Right lung (tissue), 10 donors: ENCODE measurements at places on chromosomes 12 and 14. TPM values are rescaled to one million over a fixed set of nuclear protein-coding genes. Genes with fewer than 3 reads are reported as not detected.

The SDR9C7 gene
- polyA plus RNA-seq: 0.10 TPM

The TOX4 gene
- polyA plus RNA-seq: 63.4 TPM

The ZCRB1 gene
- polyA plus RNA-seq: 76.9 TPM

The ITPR2 gene
- polyA plus RNA-seq: 7.0 TPM

The RD3L gene
- polyA plus RNA-seq: not detected

The INSM2 gene
- polyA plus RNA-seq: not detected

The OLR1 gene
- polyA plus RNA-seq: 0.54 TPM

The LRTM2 gene
- not detected for polyA plus RNA-seq

The OR6C1 gene
- polyA plus RNA-seq: not detected

The TAS2R46 gene
- 0.26 TPM for polyA plus RNA-seq

The ASCL1 gene
- 2.6 TPM for polyA plus RNA-seq

The ZNF410 gene
- 53.0 TPM for polyA plus RNA-seq

- no peak for DNase-seq
These were observed 161.2 kb downstream of the NTF3 start for GRCh38 chr12:5593086-5593485.

DNA sequence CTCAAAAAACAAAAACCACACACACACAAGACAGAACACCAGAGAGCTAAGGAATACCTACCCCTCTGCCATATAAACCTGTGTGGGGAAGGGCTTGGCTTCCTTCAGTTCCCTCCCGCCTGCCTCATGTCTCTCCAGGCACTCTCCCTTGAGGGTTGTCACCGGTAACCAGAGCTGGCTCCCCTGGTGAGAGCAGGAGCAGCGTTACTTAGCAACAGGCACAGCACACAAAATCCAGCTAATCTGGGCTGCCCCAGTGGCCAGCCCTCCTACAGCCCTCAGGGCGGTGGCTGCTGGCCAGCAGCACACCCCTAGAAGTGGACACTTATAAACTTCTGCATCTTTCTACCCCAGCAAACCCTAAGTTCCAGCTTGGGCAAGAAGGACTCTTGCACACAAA lies 21.6 kb upstream of the NR4A1 start:
- no peak for DNase-seq

- DNase-seq: no peak
These were observed 276.9 kb downstream of the ALG10 start for GRCh38 chr12:34298971-34299801.

GRCh38 chr12:21894792-21895595 lies 46.2 kb downstream of the ABCC9 start:
- no peak for DNase-seq

DNA sequence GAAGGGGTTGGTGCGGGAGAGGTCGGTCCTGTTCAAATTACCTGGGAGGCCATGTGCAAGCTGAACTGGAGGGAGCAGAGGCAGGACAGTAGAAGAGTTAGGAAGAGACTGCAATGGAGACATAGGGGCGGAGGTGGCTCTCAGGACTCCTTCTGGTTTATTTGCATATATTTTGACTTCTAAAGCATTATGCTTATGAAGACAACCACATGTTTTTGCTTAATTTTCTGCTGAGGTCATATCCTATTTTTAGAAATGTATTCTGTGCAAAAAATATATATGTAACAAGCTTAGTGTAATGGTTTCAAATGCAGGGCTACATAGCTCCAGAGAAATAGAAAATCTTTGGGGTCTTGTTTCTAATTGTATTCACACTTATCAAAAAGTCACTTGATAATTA lies 137.0 kb upstream of the MDM1 start:
- DNase-seq: no peak

DNA sequence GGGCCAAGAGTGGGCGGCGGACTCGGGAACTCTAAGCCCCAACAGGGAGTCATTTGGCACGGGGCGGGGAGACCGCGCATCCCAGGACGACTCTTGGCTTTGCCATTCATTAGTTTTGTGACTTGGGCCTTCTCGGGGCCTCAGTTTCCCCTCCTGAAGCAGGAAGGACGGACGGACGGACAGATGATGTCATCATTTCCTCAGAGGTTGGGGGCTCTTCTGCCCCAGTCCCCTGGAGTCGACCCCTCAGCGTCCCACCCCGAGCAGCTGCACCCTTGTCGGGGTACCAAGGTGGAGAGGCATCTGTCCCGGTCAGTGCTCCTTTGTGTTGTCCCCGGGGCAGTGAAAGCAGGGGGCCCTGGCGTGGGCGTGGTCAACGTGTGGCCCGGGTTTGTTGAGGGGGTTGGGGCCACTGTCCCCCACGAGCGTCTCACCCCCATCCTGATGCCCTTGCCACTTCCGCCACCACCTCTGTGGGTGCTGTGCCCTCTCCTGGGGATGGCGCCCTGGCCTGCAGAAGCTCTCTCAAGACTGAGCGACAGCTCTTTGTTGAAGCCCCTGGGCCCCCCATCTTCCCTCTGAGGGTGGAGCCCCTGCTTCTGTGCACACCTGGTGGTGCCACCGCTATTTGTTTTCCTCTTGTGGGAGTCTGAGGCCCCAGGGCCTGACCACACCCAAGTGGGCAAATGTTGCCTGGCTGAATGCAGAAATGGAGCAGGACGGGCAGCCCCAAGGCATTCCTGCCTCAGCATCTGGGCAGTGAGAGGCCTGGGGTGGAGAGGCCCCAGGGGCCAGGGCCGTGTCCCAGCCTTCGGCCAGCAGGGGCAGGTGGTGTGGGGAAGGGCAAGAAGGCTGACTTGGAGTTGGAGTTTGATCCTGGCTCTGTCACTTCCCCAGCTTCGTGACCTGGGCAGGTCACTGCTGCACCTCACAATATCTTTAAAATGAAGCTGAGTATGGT lies 896 bp downstream of the HHIPL1 start:
- no peak for DNase-seq

DNA sequence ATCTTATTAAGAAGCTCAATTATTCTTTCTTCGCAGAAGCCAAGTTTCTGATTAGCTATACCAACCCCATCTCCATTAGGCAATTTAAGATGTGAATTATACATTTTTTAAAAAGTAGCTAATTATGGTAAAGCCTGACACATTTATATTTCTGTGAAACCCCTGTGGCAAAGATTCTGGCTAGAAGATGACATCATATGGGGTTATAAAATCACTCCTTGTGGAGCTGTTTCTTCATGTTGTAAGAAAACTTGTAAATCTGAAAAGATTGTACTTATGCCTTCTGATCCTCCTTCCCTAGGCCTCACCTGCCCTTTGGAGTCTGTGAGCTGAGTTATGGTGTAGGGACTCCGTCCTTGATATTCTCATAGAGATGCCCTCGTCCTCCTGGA lies 78.1 kb downstream of the CHST11 start:
- no peak for DNase-seq

DNA sequence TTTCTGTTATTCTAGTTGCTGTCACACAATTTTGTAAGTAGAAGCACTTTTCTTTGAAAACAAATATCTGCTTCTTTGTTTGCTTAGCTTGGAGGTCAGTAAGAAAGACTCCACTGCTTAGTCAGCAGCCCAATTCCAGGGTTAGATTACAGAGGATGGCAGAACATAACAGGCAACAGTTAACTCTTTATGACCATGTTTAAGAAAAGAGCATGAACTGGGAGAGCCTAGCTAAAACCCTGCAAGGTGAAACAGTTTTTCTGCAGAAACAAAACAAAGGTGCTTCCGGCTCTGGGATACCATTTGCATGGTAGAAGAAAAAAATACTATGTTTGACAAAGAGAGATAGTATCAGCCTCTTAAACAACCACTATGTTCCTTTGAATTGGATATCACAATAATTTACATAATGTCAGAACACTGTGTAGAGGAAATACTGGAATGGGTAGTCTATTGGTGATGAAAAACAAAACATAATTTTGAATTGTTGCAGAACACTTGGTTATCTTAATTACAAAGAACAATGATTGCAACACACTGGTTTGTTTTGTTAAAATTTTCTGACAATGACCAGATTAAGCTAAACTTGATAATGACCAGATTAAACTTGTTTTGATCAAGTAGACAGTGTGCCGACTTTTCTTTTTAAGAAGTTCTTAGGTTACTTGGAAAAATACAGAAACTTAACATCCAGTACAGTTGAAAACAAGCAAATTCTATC lies 22.4 kb upstream of the PPM1H start:
- DNase-seq: peak; percentile 0

- peak; percentile 20 for DNase-seq
These were observed 92.9 kb downstream of the FAR2 start for GRCh38 chr12:29241821-29242591.

- no peak for DNase-seq
These were observed 45.1 kb downstream of the AKAP6 start for GRCh38 chr14:32374155-32374554.

DNA sequence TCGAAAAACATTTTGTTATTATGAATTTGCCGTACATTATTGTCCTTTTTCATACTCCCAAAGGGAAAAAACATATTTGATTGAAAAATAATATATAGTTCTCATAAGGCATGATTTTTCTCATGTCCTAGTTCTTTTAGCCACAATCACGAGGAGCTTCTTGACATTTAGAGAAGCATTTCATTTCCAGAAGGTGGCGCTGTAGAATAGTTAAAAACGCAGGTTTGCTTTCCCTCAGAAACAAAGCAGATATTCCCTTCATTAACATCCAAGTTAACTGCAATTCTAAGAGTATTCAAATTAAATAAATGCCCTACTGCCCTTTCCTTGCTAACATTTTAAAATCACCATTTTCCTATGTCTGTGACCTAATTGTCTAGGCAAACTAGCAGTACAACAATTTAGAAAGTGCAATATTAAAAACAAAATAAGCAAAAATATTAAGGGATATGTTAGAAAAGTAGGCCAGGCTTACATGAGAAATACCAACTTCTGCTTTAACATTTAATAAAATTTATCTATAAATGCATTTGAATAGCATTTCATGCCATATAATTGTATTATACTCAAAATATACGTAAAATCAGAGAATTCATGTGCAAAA lies 10.9 kb upstream of the PIK3C2G start:
- DNase-seq: peak; percentile 54

- DNase-seq: no peak
These were observed 216.3 kb downstream of the C12orf42 start for GRCh38 chr12:103279444-103279843.

- no peak for DNase-seq
These were observed 131.8 kb upstream of the USP15 start for GRCh38 chr12:62128175-62128975.

GRCh38 chr14:61417883-61418455 lies 96.6 kb downstream of the PRKCH start:
- DNase-seq: no peak

DNA sequence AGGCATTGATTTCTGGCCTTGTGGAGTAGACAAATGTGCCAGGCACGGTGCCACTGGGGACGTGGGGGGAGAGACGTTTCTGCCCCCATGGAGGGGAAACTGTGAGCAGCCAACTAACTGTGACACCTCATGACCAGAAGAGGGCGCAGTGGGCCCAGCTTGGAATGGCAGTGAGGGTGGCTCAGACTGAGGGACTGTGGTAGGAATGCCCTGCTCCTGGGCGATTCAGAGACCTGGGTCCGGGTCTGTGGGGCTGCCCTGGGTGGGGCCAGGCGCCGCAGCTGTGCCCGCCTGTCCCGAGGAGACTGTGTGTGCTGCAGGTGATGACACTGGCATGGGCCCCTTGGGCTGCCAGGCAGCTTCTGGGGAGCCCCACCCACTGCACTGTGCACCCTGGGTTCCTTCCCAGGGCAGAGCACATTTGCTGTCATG lies 60.6 kb downstream of the SLC25A47 start:
- no peak for DNase-seq

DNA sequence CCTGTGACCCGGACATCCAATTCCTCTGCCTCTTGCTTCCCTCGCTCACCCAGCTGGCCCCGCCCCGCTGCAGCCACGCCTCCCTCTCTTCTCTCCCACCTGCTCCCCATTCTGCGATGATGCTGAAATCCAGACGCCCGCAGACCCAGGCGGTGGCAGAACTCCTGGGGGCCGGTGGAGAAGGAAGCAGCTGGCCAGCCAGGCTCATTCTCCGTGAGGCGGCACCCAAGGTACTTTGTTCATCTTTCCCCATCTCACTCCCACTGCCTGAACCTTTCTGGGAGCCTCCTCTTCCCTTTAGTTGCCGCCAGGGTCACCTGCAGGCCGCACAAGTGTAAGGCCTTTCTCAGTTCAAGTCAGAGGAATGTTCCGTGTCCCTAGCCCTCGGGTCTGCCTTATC lies 35.7 kb downstream of the FOXN4 start:
- DNase-seq: no peak

- DNase-seq: no peak
These were observed 84.1 kb upstream of the FKBP4 start for GRCh38 chr12:2710701-2711100.

DNA sequence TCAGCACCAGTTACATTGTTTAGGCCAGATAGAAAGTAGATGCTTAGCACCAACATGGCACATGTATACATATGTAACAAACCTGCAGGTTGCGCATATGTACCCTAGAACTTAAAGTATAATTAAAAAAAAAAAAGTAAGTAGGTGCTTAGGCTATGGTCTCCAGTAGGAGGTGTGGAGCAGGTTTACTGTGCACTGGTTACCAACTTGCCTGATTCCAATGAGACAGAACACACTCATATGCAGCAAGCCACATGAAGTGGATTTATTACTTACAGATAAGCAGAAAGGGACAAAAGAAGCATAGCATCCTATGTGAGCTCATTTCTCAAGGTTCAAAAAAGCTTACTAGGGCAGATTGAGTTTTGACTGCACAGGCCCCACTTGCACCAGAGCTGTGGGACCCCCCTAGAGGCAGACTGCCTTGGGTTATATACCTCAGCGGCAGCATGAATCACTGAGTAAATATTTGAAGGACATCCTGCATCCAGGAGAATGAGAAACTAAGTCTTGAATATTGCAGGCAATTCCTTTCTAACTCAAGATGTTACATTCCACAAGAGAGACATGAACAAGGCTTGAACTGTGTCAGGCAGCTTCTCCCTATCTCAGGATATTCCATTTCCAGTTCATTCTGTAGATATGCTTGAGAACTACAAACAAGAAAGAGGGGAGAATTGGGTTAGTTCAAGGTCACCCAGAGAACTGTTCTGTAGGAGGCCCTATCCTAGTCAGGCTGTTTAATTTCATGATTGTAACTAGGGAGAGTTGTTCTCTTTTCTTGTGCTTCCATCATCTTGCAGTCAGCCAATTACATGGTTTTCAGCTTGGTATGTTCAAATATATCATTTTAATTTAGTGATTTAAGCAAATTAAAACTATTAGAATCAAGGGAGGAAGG lies 30.1 kb downstream of the LRFN5 start:
- no peak for DNase-seq

GRCh38 chr14:106586098-106586704 lies 1059.8 kb downstream of the TMEM121 start:
- no peak for DNase-seq

GRCh38 chr14:99717682-99718013 lies 33.5 kb downstream of the CYP46A1 start:
- no peak for DNase-seq

GRCh38 chr12:104534162-104534856 lies 77.6 kb downstream of the CHST11 start:
- DNase-seq: no peak

DNA sequence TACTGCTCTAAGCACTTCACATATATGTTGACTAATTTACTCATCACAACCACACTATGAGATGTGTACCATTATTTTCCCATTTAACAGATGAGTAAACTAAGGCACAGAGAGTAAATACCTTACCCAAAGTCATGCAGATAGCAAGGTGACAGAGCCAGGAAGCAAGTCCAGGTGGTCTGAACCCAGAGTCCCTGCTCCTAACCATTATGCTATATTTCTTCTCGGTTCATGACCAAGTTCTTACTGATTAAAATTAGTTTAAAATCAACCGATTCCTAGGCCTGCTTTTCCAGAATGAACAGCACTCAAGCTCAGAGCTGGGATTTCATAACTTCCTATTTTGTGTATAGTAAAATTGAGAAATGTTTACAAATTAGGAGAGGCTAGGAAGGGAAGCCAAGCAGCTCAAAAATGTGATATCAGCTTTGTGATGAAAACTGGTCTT lies 85.5 kb upstream of the EGLN3 start:
- peak; percentile 63 for DNase-seq
